ENCODE measurements at places on chromosomes 12 and 14.
A peak's percentile ranks its signal among the peaks of the same experiment; 100 is the strongest.

DNA sequence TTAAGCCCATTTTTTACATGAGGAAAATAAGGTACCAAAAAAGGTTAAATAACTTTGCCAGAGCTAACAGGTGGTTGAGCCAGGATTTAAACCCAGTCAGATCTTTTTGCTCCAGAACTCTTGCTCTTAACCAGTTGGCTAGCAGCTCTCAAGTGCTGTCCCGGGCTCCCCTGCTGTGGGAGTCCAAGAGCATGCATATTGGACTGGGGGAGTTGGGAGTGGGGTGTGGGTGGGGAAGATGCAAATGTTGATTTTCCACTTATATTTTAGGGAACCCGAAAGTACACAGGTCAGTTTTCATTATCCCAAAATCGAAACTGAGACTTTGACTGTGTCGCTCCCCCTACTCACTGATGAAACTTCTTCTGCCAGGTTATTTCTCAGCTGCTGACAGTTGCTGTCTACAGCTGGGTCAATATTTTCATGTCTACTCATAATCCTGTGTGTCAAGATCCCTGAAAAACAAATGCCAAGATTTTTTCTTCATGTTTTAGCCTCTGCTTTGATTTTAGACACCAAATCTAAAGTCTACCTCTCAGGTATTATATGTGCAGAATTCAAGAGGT, 172.3 kb upstream of the TMPO start:
- DNase-seq, result no peak

DNA sequence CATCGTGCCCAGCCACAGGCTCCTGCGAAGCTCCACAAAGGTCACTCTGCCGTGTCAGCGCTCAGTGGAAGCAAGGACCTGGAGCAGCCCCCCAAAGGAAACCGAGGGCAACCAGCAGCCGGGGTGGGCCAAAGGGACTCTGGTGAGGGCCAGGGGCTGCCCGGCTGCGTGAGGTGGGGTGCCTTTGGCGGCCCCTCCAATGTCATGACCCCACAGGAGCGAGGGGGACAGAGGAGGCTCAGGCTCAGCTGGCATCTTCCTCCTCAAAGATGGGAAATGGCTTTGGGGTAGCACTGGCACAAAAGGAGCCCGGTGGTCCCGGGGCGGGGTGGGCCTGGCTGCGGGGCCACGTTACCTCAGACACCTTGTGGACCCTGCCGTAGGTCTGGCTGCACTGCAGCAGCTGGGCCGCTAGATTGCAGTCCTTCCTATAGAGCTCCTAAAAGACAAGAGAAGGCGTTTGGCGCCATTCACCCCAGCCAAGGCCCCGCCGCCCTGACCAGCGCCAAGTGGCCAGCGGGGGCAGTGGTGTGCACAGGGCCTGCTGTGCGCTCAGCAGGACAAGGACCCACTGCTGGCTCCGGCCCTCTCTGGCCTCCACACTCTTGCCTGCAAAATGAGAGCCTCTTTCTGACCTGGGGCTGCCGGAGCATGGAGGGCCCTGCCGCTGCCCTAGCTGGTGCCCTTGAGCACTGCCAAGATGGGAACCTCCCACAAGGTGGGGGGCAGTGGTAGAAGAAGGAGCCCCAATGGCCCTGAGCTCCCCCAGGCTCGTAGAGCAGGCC, 46.9 kb downstream of the BEGAIN start:
- no peak for DNase-seq

GRCh38 chr12:126772171-126772864, 1494.7 kb upstream of the TMEM132C start:
- DNase-seq, result peak; percentile 1

- peak; percentile 22 for DNase-seq
Measured at GRCh38 chr14:46490238-46490685, 161.3 kb downstream of the RPL10L start.
